Glomerular endothelial cell (primary cell): ENCODE measurements at places on chromosomes 1 and 21. TPM values are rescaled to one million over a fixed set of nuclear protein-coding genes. Genes with fewer than 3 reads are reported as not detected.

Gene DHDDS
- total RNA-seq, result 49.1 and 52.9 TPM in 2 replicates

Gene SPRR1B
- total RNA-seq, result not detected in 2 replicates

Gene ANKRD34A
- 0.35 and 0.44 TPM in 2 replicates for total RNA-seq

Gene KCNJ9
- not detected in 2 replicates for total RNA-seq

Gene KAZN
- 4.9 and 6.9 TPM in 2 replicates for total RNA-seq

Gene FAM177B
- not detected in 2 replicates for total RNA-seq

Gene TSTD1
- total RNA-seq, result 0.82 and 7.1 TPM in 2 replicates

Gene TMOD4
- not detected in 2 replicates for total RNA-seq

Gene BRINP3
- total RNA-seq, result not detected in 2 replicates

Gene RNU1-4
- total RNA-seq, result under 0.01 TPM in 2 replicates

Gene KIF21B
- total RNA-seq, result 3.1 and 3.8 TPM in 2 replicates
